ENCODE measurements at places on chromosomes 12 and 14.

- peak; percentile 67 for DNase-seq
Measured at GRCh38 chr12:5200278-5201087, 156.8 kb downstream of the KCNA5 start.

GRCh38 chr14:104099096-104100041 lies 13.9 kb downstream of the ASPG start:
- DNase-seq = no peak

DNA sequence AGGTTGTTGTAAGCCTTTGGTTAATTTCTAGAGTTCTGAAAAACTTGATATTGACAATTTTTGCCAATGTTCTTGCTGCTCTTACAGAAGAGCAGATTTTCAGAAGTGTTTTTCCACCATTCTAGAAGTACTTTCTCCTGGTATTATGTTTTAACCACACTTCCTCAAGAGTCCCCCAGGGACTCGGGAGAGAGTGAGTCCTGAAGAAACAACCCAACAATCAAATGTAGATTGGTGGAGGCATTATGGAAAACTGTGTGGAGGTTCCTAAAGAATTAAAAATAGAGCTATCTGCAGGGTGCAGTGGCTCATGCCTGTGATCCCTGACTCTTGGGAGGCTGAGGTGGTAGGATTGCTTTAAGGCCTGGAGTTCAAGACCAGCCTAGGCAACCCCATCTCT lies 26.7 kb downstream of the OR10P1 start:
- DNase-seq = no peak

- DNase-seq = peak; percentile 93
Measured at GRCh38 chr12:48852734-48853688, 1.0 kb upstream of the DDX23 start.

- peak; percentile 79 for DNase-seq
Measured at GRCh38 chr12:68559984-68560850, 50.5 kb upstream of the RAP1B start.

- DNase-seq = no peak
Measured at GRCh38 chr12:111975161-111975931, 37.6 kb downstream of the TMEM116 start.

GRCh38 chr12:74292351-74293194 lies 245.1 kb upstream of the ATXN7L3B start:
- DNase-seq = no peak

GRCh38 chr12:24049728-24050127 lies 100.3 kb upstream of the SOX5 start:
- peak; percentile 69 for DNase-seq

DNA sequence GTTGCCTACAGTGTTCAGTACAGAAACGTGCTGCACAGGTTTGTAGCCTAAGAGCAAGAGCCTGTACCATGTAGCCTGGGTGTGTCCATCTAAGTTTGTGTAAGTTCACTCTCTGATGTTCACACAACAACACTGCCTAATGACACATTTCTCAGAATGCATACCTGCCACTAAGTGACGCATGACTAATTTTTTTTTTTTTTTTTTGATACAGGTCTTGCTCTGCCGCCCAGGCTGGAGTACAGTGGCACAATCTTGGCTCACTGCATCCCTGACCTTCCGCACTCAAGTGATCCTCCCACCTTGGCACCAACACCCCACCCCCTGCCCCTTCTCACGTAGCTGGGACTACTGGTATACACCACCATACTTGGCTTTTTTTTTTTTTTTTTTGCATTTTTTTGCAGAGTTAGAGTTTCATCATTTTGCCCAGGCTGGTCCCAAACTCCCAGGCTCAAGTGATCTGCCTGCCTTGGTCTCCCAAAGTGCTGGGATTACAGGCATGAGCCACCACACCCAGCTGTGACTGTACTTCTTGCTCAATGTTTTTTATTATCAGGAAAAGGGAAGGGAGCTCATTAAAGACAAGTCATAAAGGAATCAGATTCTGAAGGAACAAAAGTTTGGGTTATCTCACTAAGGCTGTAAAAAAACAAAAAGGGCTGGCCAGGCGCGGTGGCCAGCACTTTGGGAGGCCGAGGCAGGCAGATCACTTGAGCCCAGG lies 10.0 kb upstream of the CDC42BPB start:
- DNase-seq = no peak

DNA sequence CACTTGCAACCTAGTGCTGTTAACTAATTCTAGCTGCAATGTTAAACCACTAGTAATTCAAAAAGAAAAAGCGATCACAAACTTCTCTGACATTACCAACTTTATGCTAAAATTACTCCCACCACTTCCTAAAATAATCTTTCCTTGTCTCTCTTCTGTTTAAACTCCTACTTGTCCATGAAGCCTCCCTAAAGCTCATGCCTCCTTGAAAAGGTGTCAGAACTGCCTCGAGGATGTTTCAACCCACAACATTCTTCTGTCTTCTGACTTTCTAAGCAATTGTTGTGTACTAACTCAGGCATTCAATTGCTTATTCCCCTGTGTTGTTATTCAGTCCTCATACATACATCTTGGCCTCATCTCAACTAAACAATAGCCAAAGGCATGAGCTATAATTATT lies 5.9 kb downstream of the GNPTAB start:
- DNase-seq = no peak

DNA sequence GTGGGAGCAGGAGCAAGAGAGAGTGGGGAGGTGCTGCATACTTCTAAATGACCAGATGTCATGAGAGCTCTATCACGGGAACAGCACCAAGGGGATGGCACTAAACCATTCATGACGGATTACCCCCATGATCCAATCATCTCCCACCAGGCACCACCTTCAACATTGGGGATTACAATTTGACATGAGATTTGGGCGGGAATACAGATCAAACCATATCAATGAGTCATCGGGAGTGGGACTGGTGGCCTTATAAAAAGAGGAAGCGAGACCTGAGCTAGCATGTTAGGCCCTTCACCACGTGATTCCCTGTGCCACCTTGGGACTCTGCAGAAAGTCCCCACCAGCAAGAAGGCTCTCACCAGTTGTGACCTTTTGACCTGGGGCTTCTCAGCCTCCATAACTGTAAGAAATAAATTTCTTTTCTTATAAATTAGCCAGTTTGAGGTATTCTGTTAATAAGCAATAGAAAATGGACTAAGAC lies 28.7 kb downstream of the COX8C start:
- no peak for DNase-seq

DNA sequence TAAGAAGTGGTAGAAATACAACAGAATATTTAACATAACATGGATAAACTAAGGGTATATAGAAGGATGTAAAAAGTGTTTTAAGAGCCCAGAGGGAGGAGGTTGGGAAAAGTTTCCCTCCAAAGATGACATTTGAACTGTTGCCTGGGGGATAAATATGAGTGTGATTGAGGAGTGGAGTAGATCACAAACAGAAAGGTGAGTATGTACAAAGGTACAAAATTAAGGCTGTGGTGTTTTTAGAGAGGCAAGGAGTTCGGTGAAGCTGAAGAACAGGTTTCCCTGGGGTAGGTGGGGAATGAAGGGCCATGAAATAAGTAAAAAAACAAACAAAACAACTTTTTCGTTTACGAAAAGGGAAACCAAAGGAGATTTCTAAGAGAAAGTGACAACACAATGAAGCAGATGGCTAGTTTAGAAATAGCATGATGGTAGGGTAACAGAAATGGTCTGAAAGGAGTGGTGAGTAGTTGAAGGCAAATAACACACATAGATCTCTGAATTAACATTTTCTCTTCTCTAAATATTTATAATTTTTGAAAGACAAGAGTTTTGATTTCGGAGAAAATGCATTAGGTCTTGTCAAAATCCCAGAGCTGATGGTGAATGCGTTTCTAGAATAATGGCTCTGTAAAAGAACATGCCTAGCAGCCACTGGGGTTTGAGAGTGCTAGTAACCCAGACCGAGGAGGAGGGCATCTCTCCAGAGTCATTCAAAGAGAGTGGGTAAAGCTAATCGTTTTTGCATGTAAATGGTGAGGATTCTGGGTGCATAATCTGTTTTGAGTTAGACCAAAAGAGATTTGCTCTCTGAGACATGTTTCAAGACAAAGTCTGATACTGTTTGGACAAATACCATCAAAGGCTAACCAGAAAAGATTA lies 240.4 kb upstream of the DCN start:
- no peak for DNase-seq

- peak; percentile 81 for DNase-seq
Measured at GRCh38 chr12:17076028-17076744, 470.2 kb upstream of the LMO3 start.

DNA sequence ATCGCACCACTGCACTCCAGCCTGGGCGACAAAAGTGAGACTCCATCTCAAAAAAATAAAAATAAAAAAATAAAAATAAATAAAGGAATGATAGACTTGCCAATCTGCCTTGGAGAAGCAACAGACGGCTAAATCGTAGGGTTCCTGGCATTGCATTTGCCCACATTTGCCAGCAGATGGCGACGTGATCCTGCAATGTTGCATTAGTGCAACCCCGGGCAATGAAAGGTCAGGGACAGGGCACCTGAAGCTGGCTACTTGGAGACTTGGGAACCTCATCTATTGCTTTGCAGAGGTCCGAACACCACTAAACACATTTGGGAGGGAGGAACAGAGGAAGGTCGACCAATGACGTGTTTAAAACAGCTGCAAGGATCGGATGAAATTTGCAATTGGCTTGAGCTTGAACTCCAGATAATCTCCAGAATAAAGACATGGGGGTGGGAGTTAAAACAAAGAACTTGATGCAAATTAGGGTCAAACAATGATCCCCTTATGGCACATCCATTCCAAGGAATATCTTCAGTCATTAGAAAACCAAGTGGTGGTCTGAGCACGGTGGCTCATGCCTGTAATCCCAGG lies 34.6 kb downstream of the SPRING1 start:
- peak; percentile 45 for DNase-seq

DNA sequence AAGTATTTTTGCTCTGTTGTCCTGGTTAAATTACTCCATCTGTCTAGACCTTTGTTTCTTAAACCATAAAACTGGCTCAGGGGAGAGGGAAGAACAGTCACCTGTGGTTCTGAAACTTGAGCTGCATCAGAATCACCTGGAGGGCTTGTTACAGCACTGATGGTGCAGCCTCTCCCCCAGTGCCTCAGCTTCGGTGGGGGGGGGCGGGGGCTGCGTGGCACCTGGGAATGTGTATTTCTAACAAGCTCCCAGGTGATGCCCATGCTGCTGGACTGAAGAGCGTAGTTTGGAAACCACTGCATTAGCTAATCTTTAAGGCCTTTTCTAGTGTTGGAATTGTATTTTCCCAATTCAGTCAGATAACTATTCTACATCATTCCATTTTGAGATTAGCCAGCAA lies 42.7 kb downstream of the GPHB5 start:
- no peak for DNase-seq

- DNase-seq = no peak
Measured at GRCh38 chr12:14656846-14657245, 39.6 kb downstream of the GUCY2C start.

Measured in NCI-H446 (cell line).